Prostate gland (tissue), 2 donors: ENCODE measurements at places on chromosomes 16 and 17.

DNA sequence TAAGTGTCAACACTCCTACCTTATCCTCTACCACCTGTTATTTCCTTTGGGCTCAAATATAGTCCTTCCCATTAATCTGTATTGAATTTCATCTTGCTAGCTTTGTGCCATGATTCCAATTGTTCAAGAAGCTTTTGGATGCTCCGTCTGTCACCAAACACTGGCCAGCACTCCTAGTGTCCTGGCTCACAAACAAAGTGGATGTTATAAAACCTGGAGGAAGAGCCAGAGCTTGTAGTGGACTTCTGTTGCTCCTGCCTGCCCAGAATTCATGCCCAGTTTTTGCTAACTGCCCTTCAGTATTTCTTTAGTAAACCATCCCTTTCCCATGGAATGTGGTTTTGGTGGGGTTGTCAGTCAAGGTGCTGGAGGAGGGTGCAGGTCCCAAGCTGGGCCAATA is 77.2 kb upstream of the HS3ST2 start:
- no peak for DNase-seq

DNA sequence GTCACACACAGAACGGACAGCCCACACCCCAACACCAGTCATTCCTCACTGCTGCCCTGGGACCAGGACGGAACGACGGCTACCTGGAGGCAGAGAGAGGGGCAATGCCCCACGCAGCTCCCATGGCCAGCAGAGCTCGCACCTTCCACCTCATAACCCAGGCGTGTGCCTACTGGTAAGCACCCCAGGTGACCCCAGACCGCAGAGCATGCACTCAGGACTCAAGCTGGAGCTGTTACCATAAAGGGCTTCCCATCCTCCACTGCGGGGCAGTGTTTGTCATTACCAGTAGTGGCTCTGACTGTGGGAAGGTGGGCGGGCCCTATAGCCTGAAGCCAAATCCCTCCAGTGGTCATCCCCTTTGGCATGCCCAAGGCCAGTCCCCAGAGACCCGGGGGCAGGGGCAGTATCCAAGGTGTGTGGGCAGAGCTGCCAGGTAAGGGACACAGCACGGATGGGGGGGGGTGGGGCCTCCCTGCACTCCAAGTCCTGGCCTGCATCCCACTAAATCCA is 4.7 kb upstream of the BCAR1 start:
- no peak for DNase-seq

- DNase-seq: no peak
These were observed 662 bp upstream of the TUBB3 start for GRCh38 chr16:89922477-89922883.

- DNase-seq: no peak
These were observed 60.9 kb upstream of the TNRC6A start for GRCh38 chr16:24668481-24669061.

- no peak for DNase-seq
These were observed 119.1 kb downstream of the IRF8 start for GRCh38 chr16:86018071-86018470.

GRCh38 chr16:80518436-80518835 is 22.4 kb upstream of the DYNLRB2 start:
- no peak for DNase-seq

GRCh38 chr16:26649381-26650045 is 417.2 kb upstream of the C16orf82 start:
- DNase-seq: no peak

DNA sequence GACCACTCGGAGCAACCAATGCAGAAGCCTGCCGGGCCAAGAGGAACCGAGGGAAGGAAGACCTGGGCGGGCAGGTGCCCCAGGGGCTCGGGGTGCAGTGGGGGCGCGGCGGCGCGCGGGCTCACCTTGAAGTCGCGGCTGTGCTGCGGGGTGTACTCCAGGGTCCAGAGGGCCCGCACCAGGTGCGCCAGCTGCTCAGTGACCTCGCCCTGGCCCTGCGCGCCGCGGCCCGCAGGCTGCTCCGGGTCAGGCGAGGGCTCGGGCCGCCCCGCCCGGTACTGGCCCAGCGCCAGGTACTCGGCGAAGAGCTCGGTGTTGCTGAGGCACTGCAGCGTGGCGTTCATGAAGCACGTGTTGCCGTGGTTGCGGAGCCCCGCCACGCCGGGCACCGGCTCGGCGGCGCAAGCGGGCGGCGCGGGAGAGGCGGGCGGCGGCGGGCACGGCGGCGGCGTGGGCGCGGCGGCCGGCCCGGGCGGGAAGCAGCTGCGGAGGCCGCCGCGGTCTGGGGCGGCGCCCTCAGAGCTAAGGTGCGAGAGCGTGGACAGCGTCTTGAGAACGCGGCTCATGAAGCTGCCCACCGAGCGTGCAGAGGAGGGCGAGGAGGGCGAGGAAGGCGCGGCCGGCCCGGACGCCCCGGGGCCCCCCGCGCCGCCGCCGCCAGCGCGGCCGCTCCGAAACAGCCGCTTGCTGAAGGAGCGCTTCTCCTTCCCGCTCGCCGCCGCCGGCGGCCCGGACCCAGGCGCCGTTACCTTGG is 562 bp downstream of the USP31 start:
- peak; percentile 66 for DNase-seq

- no peak for DNase-seq
These were observed 16.3 kb downstream of the ALOX15 start for GRCh38 chr17:4625181-4625617.

DNA sequence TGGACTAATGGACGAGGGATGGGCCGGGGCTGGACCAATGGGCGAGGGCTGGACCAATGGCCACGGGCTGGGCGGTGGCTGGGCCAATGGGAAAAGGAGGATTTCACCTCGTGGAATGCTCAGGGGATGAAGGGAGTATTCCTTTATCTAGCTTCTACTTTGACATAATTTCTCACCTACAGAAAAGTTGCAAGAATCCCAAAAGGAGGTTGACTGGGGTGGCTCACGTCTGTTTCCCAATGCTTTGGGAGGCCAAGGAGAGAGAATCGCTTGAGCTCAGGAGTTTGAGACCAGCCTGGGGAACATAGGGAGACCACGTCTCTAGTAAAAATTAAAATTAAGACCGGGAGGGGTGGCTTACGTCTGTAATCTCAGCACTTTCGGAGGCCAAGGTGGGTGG is 5.7 kb upstream of the FLYWCH1 start:
- no peak for DNase-seq
